ENCODE measurements at places on chromosomes 1 and 21. TPM values are rescaled to one million over a fixed set of nuclear protein-coding genes. Genes with fewer than 3 reads are reported as not detected.

GRCh38 chr1:87844251-87844650 is 515.6 kb downstream of the LMO4 start:
- no peak overlapping the region for H3K4me3 ChIP-seq
- no peak for DNase-seq
- no peaks in the 10 kb centered on the region for H3K27me3 ChIP-seq
- H3K27ac ChIP-seq: no peak overlapping the region
- H3K36me3 ChIP-seq: no peaks in the 10 kb centered on the region

DNA sequence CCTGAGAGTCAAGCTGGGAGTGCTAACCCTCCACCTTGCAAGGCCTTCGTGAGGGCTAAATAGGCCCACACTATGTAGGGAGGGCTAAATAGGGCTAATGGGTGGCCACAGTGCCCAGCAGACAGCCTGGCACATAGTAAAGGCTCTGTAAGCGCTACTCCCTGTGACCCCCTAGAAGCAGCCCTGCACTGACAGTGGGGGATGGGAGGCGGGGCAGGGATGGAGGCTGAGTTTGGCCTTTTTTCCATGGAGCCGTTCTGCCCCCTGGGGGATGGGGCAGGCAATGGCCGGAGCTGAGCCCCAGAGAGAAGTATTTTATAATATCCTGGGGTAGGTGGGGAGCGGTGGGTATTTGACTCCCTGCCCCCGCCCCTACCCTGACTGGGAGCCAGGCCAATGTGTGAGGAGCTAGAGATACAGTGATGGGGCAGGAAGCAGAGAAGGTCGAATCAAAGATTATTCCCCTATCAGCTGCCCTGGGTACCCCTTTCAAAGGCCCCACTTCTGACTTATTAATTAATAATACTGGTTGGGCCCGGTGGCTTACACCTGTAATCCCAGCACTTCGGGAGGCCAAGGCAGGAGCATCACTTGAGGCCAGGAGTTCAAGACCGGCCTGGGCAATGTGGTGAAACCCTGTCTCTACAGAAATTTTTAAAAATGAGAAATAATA is 42.3 kb downstream of the LACTBL1 start:
- no peaks in the 10 kb centered on the region for H3K36me3 ChIP-seq
- no peak overlapping the region for H3K4me3 ChIP-seq
- no peak overlapping the region for H3K27ac ChIP-seq
- H3K27me3 ChIP-seq: no peaks in the 10 kb centered on the region

Gene RNF187
- 28.5 TPM for polyA plus RNA-seq

GRCh38 chr1:205190845-205191577 is 20.5 kb downstream of the DSTYK start:
- no peaks in the 10 kb centered on the region for H3K36me3 ChIP-seq
- DNase-seq: no peak
- no peak overlapping the region for H3K27ac ChIP-seq
- no peak overlapping the region for H3K4me3 ChIP-seq

Gene ACBD6
- polyA plus RNA-seq: 53.1 TPM

Gene TMEM82
- polyA plus RNA-seq: 5.8 TPM

Gene PLA2G4A
- 7.2 TPM for polyA plus RNA-seq
